ENCODE measurements at places on chromosomes 1 and 21.

- no peak for DNase-seq
These were observed 3.5 kb downstream of the MOB3C start for GRCh38 chr1:46612937-46613660.

- no peak for DNase-seq
These were observed 22.9 kb downstream of the NIPAL3 start for GRCh38 chr1:24438423-24438901.

GRCh38 chr1:226901421-226901820 lies 31.0 kb downstream of the PSEN2 start:
- no peak for DNase-seq

DNA sequence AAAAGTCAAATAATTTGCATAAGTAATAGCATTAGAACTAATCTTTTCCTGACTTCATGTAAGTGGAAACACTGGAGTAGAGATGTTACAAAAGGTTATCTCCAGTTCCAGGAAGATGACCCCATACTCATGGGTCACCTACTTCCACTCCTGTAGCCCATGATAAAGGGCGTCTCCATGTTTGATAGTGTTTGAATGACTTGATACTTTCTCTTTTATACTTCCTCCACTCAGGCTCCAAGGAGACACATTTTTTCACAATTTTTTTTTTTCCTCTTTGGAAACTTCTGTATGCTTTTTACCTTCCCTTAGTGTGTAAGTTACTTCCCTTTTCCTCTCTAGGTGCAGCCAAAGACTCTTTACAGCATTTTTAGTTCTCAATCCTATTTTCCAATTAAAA lies 382.1 kb upstream of the B3GALT2 start:
- DNase-seq = no peak

GRCh38 chr1:183318433-183318832 lies 99.7 kb downstream of the NMNAT2 start:
- DNase-seq = peak; percentile 69

GRCh38 chr1:209203533-209203895 lies 380.0 kb upstream of the CAMK1G start:
- no peak for DNase-seq

GRCh38 chr1:18283601-18284385 lies 176.2 kb downstream of the IGSF21 start:
- peak; percentile 21 for DNase-seq

- no peak for DNase-seq
These were observed 59.3 kb downstream of the GPR88 start for GRCh38 chr1:100597061-100597741.

DNA sequence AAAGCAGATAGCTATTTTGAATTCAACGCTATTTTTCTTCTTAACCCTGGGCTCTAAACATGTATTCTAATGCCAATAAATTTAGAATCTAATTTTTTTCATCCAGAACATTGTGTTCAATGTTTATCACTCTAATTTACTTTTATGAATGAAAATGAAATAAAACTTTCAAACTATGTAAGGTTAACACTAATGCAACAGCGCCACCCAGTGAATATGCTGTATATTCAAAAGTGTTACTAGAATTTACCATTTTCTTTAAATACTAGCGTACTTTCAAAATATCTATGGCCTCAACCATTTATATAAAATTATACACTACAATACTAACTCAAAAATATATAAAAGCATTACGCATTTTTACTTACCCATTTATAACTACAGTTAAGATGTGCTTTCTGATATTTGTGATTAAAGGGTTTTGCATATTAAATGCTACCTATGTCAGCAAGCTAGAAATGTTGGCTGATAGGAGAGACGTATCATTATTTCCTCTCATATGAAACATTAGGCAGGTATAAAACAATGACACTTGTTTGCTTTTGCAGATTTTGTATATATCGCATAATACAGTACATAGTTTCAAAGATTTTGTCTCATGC lies 5.9 kb upstream of the NUF2 start:
- peak; percentile 5 for DNase-seq

- DNase-seq = peak; percentile 59
These were observed at the start of gene S100A10 for GRCh38 chr1:151993734-151994496. S100A10 (minus strand) TSS chr1:151993859; CDS start chr1:151986230, 7,629 bp downstream.

GRCh38 chr1:14138135-14138506 lies 438.1 kb downstream of the PRDM2 start:
- DNase-seq = no peak

DNA sequence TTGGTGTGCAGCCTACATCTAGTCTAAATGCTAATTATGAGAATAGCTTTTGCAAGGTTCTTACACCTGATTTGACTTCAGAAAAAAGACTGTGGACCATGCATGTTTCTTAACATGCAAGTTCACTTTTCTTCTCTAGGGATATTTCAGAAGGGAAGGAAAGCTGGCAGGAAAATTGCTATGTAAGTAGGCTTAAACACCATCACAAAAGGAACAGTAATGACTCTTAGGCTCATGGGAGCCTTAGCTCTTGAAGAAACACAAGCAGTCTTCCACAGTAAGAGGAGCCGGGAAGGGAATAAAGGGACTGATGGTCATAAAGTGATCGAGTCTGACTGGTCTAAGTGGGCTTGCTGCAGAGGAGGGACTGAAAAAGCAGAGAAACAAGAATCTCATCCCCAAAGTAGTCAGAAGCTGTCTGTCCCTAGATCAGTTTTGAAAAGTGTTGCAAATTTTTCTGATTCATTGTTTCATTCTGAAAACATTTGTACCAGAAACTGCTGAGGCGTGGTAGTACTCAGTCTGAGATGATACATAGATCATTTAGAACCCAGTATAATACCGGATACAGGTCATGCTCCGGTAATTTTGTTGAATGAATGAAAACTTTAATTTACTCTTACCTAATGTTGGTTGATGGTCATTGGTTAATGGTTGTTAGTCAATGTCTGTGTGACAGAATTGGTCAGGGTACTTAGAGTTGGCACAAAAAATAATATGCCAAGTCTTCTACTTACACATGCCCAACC lies 40.9 kb downstream of the SMYD2 start:
- peak; percentile 26 for DNase-seq

DNA sequence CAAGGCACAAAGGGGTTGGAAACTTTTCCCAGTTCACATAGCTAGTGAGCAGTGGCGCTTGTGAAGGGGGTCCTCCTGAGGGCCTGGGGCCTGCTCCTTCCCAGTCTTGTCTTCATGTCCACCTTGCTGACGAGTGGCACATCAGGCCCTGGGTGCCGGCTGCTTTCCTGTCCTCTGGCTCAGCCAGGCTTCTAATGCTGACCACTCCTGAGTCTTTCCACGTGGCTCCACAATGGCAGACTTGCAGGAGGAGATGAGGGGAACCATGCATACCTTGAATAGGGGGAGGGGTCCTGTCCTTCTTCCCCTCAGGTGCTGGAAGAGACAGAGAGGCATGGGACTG lies 38.7 kb downstream of the MAPKAPK2 start:
- DNase-seq = no peak

- DNase-seq = no peak
These were observed 61.5 kb upstream of the PTBP2 start for GRCh38 chr1:96660051-96660450.

- DNase-seq = peak; percentile 52
These were observed at the start of gene FNDC5 for GRCh38 chr1:32870615-32871363. FNDC5 (minus strand) TSS chr1:32870912.
